ENCODE measurements at places on chromosomes 12 and 14.

- no peak for DNase-seq
Observed at GRCh38 chr12:126742241-126742641, 1524.7 kb upstream of the TMEM132C start.

DNA sequence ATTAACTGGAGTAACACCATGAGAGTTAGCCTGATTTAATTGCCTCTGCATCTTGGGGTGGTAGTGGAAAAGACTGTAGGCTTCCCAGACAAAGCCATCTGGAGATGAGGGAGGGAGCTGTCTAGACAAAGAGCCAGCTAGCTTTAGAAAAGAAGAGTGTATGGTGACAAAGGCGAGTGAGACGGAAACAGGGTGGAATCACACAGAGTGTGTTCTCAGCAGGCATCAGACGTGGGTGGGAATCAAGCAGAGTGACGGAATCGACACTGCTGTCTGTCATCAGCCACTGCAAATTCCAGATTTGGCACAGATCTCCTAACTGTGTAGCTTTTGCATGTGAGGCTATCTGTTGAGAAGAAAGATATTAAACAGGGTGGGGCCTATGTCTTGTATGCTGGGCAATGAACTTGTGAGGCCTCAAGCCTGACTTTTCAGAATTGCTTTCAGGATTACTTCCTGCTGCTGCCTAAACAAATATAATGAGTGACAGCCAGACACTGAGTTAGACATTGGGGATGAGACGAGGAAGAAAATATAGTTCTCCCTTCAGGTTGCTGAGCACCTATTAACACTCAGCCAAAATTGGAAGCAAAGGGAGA is 236.5 kb upstream of the GRIP1 start:
- no peak for DNase-seq

- DNase-seq = no peak
Observed at GRCh38 chr12:32360956-32361355, 38.4 kb upstream of the FGD4 start.

DNA sequence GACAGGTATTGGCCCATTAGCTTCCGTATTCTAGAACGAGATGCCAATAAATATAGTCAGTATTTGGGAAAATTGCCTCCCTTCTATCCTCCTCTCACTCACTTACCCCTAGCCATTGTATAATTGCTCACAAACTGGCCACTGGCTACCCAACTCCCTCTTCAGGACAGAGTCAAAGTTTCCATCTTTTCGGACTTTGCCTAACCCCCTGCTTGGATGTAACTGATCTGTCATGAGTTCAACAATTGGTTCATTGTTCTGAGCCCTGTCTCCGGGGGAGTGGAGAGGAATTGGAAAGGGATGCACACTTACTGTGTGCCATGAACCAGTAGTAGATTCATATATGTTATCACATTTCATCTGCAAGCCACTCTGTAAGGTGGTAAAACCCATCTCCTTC is 12.2 kb downstream of the MYRFL start:
- DNase-seq = no peak

DNA sequence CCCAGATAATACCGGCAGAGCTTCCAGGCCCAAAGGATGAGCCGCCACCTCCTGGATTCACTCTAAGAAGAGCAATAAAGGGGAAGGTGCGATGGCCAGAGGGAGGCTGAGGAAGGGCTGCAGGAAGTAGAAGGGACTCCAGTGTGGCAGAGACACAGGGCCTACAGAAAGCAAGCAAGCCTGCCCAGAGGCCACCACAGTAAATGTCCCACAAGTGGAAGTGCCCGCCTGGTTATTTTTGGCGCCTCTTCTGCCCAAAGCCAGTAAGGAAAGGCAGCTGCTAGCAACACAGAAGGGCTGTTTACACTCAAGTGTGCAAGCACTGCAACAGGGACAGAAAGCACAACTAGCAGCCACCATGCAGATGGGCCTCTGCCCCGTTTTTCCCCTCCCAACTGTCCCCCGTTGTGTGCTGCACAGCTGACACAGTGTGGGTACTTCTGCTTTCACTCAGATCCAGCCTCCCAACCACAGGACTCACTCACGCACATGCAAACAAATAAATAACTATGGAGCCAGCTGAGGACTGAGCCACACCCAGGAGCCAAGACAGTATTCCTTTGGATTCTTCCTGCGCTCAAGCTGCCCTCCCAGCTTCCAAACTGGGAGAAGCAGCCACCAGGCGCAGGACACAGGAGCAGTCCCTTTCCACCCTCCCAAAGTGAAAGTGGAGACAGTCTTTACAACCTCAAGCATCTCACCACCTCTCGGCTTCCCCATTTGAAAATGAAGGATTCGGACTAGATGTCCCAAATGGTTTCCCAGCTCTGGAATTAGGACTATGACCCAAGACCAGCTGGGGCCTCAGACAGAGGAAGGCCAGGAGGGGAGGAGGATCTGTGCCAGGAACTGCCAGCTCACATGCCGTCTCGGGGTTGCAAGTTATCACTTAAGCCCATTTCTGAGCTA is 40.0 kb upstream of the PNMA1 start:
- no peak for DNase-seq

GRCh38 chr12:65434737-65435136 is 156.3 kb downstream of the MSRB3 start:
- DNase-seq = no peak

DNA sequence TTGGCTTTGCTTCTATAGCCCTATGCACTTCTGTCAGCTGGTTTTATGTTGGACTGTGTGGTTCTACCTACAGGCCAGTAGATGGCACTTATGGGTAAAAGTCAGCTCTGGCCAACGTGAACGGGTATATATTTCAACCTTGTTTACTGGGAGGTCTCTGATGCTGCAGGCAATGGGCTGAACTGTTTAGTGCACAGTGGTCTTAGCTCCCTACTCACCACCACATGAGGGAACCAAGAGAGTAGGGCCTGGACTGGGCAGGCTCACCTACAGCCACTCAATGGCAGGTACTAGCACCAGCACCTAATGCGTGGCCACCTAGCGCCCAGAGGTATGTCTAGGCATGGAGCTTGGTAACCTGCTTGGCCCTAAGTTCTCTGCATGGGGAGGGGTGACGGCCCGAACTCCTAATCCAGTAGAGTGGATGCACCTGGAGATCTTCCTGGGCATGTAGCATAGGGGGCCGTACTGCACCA is 481.8 kb downstream of the TMEM117 start:
- DNase-seq = peak; percentile 27

DNA sequence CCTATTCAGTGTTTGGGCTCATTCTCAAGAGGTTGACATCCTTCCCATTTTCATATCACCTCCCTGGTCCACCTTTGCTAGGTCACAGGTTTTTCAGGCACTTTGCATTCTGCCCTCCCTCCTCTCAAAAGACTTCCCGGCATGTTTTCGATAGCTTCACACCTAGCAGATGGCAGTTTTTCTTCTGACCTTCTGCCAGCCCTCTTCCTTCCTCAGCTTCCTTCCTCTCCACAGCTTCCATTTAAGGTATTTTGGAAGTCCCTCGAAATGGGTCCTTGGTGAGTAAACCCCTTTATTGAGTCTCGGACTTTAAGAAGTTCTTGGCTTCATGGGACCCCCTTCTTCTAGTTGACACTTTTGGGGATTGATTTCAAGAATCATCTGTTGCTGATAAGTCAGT is 358.0 kb downstream of the RGS6 start:
- DNase-seq = no peak

DNA sequence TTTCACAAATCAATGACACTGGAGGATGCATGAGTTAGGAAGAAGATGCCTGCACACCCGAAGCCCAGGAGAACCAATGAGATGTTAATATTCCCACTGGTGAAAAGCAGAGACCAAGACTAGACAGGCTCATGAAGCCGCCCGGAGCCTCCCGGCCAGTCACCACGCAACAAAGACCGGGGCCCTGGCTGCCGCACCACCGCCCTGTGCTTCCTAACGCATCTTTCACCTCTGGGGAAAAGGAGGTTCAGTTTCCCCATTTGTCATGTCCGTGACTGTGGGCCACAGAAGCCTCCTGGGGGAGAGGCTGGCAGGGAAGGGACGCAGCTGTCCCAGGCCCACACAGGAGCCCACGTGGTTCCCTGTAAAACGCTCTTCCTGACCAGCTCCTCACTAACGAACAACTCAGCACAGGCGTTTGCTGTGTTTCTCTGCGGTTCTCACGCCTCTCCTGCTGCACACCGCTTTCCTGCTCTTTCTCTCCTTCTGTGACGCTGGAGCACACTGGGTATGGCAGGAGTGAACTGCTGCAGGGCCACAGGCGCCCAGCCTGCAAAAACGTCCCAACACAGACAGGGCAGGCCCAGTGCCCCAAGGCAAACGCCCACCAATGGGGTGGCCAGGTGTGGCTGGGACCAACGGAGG is 10.8 kb downstream of the RIMBP2 start:
- no peak for DNase-seq

GRCh38 chr14:75972801-75973421 is 8.9 kb downstream of the TGFB3 start:
- DNase-seq = no peak

GRCh38 chr12:49413796-49414195 is 46.5 kb downstream of the SPATS2 start:
- DNase-seq = peak; percentile 47

DNA sequence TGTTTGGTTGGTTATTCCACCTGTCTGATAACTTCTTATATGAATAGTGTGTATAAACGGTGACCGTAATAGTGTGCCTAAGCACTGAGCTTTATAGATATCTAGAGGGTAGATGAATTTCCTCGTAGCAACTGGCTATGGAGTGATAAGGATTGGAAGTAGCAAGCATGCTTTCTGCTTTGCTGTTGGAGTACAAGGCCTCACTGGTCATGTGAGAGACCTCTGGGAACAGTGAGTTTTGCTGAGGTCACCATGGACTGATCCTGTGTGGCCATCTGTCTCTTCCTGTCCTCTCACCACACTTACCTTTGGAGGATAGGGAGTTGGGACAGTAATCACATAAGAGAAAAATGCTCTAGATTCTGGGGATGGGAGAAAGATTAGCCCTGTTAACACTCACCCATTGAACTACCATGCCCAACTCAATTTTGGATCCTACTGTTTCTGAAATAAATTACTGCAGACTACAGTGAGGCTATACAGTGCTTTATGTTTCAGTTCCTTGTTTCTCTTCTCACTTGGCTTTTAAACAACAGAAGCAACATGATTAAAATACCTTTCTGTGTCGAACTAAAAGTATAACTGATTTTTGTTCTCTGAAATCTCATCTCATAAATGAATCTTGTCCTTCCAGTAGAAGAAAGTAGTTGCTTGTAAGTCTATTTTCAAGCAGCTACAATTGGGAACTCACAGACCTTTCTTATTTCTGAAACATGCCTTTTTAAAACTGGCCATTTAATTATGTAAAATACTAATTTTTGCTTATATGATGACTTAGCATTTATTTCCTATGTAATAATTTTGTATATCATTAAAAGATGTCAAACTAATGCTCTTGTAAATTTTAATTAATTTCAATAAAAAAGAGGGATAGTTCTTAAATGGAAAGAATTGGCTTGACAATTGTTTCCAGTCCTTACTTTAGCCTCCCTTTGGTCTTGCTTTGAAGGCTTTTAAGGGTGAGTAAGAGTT is 8.3 kb downstream of the TMX1 start:
- no peak for DNase-seq

DNA sequence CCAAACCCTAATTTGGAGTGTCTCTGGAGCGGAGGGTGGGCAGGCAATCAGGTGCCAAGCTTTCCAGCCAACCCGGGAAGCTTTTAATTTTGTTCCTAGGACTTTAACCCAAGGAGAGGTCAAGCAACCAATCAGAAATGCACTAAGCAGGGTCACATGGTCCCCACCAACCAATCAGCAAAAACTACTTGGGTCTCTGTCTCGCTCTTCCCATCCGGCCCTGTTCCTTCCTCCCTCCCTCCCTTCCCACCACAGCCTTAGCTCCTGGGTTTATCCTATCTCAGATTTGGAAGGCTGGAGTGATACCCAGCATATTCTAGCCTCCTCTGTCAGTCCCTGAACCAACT is 7.3 kb downstream of the HOXC5 start:
- no peak for DNase-seq

- DNase-seq = peak; percentile 51
Observed at GRCh38 chr12:53414756-53415417, 8.8 kb upstream of the AMHR2 start.

- no peak for DNase-seq
Observed at GRCh38 chr12:91746976-91747375, 398.7 kb downstream of the BTG1 start.

- no peak for DNase-seq
Observed at GRCh38 chr14:24794644-24795305, 160.8 kb upstream of the GZMB start.

DNA sequence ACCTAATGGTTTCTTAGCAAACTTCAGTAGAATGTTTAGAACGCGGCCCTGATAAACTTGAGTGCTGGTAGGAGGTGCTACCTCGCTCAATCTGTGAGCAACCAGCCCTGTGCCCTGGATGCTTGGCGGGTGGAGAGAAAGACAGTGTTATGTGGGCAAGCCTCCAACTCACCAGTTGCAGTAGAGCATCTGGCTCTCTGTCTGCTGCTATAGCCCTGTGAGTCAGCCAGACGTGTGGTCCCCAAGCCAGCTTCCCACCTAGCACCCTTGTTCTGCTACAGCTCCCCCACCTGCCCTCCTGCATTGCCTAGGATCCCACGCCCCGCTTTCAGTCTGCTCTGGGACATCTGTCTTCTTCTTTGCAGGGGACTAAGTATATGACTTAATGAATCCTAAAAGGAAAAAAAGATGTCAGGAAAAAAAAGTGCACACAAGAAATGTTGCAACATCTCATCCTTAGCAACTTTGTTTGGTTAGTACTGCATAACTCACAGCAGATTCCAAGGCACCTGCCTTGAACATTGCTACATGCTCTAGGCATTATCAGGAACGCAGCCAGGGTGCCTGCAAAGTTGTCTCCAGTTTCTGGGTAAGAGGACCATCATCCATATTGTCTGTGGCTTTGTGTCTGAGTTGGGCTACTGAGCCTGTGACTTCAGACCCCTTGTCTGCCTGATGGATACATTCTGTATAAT is 13.6 kb downstream of the SNRNP35 start:
- DNase-seq = peak; percentile 92

DNA sequence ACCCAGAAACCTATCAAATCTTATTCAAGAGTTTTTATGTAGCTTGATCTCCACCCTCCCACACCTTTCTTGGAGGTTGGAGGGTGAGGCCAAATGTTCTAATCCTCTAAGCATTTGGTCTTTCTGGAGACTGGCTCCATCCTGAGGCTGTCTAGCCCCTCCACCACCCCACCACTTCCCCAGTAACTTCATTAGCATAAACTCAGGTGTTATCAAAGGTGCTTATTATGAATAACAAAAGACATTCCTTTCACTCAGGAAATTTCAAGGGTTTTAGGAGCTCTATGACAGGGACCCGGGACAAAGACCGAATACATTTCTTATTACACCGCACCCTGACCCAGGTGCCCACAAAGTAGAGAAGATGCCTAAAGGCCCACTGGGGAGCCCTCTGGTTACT is 2.8 kb upstream of the TMEM229B start:
- DNase-seq = no peak

GRCh38 chr12:13074396-13075117 is 28.9 kb downstream of the GSG1 start:
- DNase-seq = no peak
